ENCODE measurements at places on chromosomes 7 and 10.

DNA sequence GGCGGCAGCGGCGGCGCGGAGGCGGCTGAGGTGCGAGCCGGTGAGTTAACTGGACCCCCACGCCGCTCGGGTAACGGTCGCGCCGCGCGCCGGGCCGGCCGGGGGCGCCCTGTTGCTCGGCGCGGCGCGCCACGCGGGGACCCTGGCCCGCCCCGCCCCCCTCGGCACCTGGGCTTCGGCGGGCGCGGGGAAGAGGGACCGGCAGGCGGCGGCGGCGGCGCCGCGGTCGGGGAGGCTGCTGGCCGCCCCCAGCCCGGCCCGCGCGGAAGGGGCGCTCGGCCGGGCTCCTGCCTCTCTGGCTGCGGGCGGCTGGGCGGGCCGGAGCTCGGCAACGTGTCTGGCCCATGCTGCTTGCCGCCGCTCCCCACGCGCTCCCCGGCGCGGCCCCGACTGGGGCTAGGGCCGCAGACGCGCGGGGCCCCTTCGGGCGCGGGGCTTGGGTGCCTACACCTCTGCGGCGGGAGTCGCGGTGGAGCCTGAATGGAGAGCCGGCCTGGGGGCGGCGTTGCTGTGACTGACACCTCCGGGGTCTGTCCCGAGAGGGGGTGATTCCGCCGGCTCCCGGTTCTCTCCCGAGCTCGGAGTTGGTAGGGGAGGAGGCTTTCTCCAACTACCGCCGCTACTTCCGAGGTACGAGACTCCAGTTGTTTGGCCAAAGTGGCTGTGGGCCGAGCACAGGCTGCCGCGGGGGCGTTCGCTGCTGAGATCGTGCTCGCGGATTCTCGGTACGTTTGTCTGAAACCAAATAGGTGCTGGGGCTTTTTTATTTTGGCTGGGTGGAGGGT lies 494 bp downstream of the PALS2 start:
- DNase-seq, result peak; percentile 34

- DNase-seq, result no peak
Measured at GRCh38 chr10:8026349-8027259, 27.9 kb upstream of the GATA3 start.

DNA sequence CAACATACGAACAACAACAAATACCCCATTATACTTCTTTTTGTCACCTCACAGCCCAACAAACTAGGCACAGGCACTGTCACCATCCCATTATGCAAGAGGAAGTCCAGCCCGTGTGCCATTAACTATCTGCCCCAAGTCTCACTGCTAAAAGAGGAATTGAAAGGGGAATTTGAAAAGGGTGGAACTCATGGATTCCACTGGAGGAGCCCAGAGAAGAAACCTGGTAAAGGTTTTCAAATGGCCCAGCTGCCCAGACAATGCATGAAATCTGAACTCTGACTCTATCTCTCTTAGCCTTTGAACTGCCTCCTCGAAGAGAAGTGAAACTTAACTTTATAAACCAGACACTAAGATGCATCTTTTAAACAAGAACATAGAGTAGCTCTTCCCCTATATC lies 130.0 kb downstream of the PLXNA4 start:
- DNase-seq, result no peak

DNA sequence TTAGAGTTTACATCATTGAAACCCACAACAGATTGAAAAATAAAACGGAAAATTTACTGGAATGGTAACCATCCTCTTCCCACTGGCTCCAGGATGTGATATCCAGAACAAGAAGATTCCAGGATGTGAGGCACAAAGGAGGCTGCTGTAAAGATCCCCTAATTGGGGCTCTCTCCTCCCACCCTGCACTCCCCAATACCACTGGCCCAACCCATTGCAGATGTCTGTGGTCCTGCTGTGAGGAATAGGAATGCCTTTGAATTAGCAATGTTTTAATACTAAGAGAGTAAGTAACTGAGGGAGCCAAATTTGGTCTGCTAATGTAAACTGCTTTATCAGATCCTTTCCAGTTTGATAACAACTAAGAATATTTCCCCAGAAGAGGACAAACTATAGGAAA lies 225.9 kb upstream of the INHBA start:
- DNase-seq, result no peak

DNA sequence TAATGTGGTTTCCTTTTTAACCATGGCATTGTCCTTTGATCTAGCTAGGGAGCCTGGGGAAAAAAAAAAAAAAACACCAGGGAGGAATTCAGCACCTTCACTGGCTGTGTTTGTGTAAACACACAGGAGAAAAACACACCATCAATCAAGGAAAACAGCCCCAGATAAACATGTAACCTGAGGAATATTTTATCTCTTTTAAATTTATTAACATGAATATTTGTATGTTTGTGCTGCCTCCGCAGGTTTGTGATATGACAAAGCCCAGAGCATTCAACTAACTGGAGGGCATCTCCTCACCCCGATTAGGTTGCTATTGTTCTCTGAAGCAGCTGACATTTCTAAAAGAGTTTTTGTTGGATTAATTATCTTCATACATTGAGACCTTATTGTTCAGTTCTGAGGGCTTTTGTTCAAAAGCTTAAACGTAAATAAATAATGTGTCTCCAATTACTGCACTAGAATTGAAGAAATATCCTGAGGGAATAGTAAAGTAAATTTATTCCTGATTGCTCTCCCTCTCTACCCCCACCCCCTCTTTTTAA lies 89.4 kb upstream of the SEMA3E start:
- no peak for DNase-seq

DNA sequence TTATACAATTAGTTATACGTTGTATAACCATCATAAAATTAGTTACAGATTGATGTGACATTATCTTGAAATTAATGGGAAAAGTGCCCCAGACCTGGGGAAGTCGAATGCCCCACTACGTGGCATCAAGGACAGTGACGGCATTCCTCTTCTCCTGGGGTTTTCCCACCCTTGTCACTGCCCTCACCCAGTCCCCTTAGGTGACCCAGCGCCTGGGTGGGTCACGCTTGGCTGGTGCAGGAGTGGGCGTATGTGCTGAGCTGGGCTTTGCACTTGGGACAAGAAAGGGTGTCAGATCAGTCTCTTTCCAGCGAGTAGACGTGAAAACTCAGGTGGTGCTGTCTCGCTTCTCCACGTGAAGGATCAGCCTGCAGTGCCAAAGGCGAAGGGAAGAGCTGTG lies 7.6 kb downstream of the FOXK1 start:
- no peak for DNase-seq

DNA sequence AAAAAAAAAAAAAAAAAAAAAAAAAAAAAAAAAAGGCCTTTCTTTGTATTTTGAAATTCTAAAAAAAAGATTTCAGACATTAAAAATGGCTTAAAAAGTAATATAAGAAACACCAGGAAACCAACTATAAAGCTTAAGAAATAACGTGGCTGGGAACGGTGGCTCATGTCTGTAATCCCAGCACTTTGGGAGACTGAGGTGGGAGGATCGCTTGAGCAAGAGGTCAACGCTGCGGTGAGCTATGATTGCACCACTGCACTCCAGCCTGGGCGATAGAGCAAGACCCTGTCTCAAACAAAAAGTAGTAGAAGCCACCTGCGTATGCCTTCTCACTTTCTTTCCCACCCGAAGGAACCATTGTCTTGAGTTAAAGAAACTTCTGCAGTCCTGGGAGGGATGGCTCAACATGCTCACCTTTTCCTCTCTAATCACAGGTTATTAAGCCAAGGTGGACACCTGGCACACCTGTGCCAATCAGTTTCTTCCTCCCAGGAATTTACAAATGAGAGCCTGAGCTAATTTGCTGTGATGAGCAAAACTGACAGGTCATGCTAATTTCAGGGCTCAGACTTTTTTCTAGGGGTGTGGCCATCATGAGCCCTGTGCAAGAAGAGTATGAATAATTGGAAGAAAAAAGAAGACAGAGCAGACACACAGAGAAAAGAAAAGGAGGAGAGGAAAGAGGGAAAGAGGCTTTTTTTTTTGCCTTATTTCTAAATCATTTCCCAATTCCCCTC lies 72.0 kb upstream of the PARD3 start:
- no peak for DNase-seq

DNA sequence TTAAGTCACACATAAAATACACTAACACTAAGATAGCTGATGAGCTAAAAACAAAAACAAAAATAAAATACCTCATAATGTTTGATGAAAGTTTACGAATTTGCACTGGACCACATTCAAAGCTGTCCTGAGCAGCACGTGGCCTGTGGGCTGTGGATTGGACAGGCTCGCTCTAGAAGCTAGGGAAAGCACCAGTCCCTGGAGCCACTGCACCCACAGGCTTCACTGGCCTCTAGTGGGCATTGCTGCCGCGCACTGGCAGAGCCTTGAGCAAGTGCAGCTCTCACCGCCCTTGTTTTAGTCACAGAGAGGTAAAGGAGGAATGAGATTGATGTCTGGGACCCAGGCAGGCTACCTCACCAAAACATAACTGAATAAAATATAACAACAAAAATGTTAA lies 67.6 kb downstream of the PAX2 start:
- no peak for DNase-seq

DNA sequence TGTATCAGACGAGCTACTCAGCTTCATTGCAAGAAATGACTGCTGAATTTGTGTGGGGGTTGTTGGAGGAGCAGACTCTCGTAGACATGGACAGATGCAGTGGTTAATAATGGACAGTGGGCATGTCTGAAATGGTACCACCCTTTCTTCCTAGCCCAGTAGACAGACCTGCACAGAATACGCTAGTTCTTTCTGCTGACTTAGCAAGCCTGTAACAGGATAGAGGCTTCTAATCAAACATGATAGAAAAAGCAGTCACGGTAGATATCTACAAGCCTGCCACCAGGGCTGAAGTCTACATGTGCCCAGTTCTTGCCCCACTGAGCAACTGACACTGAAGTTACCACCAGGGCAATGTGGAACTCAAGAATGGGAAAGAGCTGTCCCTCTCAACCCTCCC lies 188.0 kb downstream of the FANK1 start:
- no peak for DNase-seq

DNA sequence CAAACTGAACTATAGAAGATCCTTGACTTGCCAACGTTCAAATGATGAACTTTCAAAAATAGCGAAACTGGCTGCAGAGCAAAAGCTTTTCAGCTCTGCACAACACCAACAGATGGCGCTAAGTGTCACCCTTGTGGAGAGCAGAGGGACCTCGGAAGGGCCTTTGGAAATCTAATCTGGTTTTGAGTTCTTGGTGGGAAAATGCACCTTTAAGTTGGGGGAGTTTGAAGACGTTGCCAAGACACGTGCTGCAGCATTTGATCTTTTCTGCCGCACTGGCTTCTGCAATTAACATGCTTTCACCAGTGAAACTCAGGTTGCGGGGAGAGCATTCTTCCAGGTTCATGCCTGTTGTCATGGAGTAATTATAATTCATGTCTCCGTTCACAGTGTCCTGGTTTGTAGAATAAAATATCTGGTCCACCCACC lies 26.3 kb upstream of the WDR11 start:
- DNase-seq, result no peak

DNA sequence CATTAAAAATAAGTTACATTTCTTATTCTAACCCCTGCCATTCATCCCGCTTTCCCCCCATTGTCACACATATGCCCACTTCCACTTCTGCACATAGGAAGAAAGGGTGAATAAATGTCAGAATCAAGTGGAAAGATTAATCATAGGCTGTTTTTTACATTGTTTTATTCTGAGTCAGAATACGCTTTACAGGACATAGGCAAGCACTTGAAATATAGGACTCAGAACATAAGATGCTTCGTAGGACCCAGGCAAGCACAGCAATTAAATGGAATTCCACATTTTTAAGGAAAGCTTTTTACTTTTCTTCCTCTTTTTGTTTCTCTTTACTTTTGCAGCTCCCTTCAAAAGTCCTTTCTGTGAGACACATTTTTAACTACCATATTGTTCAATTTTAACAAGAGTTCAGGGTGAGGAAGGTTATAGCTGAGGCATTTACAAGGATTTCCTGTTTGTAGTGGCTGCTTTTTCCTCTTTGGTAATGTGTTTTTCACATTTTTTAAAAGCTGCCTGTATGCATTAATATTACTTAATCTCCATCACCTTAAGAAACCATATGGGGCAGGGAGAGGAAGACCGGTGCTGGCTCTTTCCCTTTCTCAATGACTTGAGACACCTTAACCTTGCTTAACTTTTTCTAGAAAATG lies 130.0 kb downstream of the TES start:
- DNase-seq, result no peak

- no peak for DNase-seq
Measured at GRCh38 chr10:13001041-13001886, at the start of gene CCDC3. Gene CCDC3, minus strand, starts transcription at chr10:13001713. Its CDS starts 143 bp downstream, at chr10:13001570.

DNA sequence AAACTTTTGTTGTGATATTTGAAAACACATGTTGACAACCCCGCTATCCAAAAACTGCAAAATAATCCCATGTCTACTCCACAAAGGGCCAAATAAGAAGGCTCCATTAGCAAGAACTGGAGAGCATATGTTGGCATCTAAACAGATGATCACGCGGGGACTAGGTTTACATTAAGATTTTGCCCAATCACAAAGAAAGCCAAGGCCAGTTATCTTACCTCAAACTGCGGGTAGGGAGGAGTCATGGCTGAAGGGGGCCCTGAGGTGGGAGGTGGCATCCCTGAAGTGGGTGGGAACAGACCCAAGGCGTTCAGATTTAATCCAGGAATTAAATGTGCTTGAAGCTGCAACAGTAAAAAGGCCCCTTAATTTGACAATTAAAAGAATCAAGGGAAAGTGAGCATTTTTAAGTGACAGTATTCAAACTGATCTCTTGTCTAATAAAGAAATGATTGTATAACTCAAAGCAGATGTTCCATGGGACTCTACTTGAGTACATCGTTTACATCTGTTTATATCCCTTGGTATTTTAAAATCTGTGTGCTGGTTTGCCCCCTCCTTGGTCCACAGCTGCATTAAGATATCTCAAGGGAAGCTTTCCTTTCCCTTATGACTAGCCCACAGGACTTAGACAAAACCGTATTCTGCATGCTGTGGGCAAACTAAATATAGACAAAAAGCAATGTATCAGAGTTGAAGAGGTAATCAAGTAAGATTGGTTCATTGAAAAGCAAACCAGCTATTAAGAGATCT lies 42.9 kb downstream of the MALSU1 start:
- DNase-seq, result no peak

DNA sequence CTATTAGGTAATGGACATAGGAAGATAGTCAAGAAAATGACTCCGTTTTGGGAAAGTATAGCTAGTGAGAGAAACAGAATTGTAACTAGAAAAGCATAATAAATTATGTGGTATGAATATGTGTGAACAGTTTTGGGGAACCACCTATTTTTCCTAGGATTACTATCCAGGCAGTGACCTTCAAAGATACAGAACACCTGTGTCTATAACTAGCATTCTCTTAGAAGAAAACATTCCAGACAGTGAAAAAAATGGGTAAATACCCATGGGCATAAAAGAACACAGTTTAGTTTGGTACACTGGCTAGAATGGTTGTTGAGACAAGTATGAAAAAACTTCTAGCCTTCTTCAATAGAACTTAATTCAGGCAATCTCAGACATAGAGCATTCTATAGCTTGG lies 690.8 kb downstream of the MAGI2 start:
- DNase-seq, result no peak

GRCh38 chr10:70492786-70493659 lies 14.5 kb downstream of the PALD1 start:
- no peak for DNase-seq

GRCh38 chr7:4745971-4746919 lies 29.2 kb upstream of the AP5Z1 start:
- DNase-seq, result no peak
